ENCODE measurements at places on chromosomes 13 and 19.

- DNase-seq, result peak; percentile 55
Observed at GRCh38 chr19:7926021-7926726, at the start of gene CTXN1. Gene CTXN1 (minus strand): TSS chr19:7926135. CDS start chr19:7925538, 597 bp downstream.

DNA sequence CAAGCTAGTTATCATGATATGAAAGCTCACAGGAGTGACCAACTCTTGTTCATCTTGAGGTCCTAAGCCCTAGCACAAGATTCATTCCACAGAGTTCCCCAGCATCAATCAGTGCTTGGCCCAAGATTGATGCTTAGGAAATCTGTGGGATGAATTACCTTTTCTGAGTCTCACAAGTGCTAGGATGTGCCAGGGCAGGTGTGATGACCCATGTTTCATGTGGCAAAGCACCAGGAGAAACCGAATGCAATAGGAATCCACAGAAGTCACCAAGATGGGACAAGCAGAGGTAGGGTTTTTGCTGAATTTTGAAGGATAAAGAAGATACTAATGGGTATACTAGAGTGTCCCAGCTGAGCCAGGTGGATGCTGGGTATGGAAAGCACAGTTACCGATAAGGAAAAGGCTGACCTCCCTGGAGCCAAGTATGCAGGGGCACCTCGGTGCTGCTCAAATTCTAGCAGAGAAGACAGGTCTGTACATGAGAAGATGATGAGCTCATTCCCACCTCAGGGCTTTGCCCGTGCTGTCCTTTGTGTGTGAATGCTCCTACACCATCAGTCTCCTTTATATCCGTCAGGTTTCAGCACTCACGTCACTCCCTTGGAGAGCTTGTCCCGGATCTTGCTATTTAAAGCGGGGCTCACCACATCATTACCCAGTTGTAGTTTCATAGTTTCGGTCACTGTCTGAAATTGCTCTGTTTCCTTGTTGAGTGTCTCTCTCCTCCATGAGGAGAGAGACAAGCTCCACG lies 168.9 kb upstream of the TSC22D1 start:
- DNase-seq, result no peak

GRCh38 chr13:36766295-36766694 lies 52.7 kb upstream of the RFXAP start:
- DNase-seq, result peak; percentile 76

- DNase-seq, result no peak
Observed at GRCh38 chr13:34637636-34638035, 304.4 kb upstream of the NBEA start.

DNA sequence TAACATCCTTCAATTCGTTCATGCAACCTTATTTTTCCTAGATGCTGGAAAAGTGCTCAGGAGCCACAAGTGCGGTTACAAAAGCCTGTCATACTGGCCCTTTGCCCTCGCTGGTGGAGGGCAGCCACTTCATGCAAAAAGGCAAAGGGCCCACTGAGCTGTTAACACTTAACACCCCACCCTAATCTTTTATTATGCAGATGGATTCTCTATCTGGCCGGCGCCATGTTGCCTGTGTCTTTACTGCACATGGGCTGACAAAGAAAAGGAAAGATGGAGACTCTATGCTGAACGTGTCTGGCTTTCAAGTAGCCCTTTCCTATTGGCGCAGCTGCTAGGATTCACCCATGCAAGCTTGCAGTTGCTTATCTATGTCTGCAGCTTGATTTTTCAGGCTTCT lies 10.8 kb downstream of the OR7D2 start:
- no peak for DNase-seq

- DNase-seq, result no peak
Observed at GRCh38 chr13:99434258-99434788, 66.9 kb upstream of the TM9SF2 start.

- peak; percentile 10 for DNase-seq
Observed at GRCh38 chr13:26558074-26558805, 757 bp downstream of the WASF3 start.

DNA sequence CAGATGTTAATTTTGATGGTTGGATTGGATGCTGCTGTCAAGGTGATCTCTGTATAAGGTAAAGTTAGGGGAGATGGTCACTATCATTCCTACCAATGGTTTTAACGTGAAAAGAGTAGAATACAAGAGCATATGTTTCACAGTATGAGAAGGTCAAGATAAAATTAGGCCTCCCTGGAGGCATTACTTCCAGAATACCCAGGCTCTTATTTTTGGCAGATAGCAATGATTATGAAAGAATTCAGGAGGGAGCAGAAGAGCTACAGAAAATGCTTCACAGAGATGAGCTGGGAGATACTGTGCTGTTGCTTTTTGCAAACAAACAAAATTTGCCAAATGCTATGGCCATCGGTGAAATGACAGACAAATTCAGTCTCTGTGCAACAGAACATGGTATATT lies 547.5 kb upstream of the SPRY2 start:
- DNase-seq, result no peak

DNA sequence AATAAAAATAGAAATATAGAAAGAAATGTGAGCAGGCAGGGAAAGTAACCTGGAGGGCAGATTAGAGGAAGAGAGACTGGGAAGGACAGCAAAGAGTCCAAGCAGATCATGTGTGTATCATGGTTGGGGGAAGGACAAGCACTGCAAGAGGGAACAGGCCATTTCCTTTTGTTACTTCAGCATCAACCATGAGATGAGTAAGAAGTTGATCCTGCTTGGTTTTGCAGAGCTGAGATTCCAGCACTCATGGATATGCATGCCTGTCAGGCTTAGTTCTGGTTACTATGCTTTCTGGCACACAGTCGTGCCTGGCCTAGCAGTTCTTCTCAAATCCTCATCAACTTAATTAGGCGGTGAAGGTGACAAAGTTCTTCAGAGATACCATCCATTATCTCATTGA lies 18.1 kb downstream of the NALCN start:
- DNase-seq, result peak; percentile 76

DNA sequence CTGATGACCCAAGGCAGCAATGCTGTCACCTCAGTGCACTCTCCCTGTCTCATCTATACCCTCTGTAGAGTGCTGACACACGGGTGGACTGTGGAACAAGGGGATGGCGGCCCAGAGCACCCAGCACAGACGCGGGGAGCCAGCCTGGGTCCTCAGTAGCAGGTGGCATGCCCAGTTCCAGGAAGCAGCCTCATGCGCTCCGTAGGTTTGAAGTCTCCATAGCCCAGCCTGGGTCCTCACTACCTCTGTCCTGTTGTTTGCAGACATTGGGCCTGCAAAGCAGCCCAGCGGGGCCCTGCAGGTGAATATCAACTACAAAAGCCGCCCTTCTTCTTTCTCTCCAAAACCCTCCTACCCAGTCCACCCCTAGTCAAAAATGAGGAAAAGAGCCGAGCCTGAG lies 5.0 kb upstream of the SLC7A9 start:
- no peak for DNase-seq

DNA sequence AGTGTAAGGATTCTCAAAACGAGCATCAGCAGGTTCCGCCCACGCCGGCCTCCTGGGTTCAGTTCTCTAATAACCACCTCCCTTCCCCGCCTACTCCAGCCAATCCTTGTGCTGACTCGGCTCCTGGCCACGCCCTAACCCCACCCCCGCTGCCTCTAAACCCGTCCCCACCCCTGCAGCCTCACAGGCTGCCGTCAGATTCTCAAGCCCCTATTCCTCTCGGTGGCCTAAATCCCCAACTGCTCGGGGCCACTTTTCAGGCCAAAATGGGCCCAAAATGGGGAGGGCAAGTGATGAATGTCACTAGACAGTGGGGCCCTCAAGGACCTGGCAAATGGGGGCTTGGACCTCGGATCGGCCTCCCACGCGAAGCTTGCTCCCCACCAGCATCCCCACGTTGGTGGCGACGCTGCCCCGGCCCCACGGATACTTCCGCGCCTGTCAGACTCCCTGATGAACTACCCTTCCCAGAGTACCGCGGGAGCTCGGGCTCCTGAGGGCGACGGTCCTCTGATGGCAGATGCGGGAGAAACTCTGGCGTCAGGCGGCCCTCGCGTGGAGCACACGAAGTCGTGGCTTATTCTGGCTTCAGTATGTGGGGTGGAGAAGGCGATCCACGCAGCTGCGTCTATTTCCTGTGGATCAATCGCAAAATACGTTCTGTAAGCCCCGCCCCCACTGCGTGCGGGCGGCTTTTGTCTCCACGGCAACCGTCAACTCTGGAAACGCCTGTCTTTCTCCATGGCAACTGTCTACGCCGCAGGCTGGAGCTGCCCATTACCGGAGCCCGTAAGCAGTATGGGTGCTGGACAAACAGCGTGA lies 24.8 kb downstream of the ZNF473 start:
- peak; percentile 66 for DNase-seq

DNA sequence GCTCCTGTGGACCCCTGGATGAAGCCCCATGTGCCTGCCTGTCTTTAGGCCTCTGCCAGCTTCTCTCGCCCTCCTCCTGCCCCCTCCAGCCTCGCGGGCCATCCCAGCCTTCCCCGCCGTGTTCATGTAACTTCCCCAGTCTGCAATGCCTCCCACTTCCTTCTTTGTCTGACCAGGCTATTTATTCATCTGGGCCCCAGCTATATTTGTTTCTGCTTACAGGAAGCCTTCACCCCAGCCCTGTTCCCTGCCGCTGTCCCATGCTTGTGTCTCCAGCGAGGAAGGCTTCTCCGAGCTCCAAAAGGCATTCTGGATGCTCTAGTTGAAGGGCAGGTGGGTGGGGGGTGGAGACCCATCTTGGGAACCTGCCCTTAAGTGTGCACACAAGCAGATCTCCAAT lies 7.9 kb upstream of the C3 start:
- DNase-seq, result no peak

GRCh38 chr19:32869966-32870573 lies 503 bp upstream of the SLC7A9 start:
- no peak for DNase-seq

DNA sequence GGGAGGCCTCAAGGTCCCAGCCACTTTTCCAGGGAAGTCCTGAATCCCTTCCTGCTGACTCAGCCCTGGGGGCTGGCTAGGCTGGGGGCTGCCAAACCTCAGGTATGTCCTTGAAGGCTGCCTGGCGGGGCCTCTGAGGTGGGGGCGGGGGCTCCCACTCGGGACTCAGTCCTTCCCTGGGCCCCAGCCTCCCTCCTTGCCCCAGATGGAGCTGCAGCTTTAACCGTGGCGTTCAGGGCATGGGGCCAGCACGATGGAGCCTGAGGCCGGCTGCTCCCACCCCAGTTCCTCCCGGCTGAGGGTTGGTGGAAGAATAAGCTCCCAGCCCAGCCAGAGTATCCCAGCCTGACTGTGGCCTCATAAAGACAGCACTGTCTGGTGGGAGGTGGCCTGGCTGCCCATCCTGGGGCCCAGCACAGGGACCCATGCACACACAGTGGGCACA lies 12.4 kb downstream of the CILP2 start:
- peak; percentile 46 for DNase-seq

DNA sequence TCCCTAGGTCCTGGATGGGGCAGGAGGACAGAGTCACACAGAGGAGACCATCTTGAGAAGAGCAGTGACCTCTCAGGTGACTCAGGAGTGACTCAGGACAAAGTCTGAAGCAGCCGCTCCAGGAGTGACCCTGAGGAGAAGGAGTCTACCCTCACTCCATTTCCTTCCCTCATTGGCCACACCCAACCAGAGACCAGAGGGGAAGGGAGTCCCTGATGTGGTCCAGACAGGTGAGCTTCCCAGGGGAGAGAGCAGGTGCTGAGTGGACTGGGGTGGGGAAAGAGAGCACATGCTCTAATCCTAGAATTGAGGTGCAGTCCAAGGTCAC lies 75.5 kb upstream of the MEDAG start:
- DNase-seq, result no peak

DNA sequence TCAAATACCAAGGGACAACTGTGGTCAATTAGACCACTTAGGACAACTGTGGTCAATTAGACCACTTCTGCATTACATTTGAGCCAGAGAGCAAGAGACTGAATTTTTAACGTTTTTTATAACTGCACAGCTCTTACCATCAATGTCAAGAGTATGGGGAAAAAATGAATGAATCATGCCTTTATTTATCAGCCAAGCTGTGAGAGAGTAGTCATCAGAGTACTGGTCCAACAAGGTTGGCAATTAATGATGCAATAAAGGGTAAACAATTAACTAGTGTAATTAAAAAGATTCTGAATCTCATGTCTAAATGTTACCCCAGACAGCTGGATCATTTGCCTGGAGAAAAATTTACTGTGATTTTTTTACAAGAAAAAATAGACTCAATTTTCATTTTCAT lies 381.1 kb downstream of the LIG4 start:
- DNase-seq, result peak; percentile 42

DNA sequence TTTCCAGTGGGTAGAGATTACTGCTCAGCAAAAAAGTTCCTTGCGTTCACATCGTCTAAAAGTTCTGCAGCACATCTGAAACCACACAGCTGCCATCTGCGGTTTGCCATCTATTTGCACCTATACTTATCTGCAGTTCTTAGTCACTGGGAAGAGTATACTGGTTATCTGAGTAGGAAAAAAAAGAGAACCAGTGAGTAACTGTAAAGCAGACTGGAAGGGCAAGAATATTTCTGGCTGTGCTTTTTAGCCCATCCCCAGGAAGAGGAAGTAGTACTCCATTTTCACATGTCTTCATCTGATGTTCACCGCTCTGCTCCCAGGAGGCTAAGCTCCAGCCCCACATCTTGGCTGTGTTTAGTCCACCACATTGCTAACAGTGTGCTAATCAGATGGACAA lies 35.6 kb downstream of the EFNB2 start:
- DNase-seq, result peak; percentile 50

GRCh38 chr13:61777271-61777670 lies 361.6 kb upstream of the PCDH20 start:
- DNase-seq, result peak; percentile 1

DNA sequence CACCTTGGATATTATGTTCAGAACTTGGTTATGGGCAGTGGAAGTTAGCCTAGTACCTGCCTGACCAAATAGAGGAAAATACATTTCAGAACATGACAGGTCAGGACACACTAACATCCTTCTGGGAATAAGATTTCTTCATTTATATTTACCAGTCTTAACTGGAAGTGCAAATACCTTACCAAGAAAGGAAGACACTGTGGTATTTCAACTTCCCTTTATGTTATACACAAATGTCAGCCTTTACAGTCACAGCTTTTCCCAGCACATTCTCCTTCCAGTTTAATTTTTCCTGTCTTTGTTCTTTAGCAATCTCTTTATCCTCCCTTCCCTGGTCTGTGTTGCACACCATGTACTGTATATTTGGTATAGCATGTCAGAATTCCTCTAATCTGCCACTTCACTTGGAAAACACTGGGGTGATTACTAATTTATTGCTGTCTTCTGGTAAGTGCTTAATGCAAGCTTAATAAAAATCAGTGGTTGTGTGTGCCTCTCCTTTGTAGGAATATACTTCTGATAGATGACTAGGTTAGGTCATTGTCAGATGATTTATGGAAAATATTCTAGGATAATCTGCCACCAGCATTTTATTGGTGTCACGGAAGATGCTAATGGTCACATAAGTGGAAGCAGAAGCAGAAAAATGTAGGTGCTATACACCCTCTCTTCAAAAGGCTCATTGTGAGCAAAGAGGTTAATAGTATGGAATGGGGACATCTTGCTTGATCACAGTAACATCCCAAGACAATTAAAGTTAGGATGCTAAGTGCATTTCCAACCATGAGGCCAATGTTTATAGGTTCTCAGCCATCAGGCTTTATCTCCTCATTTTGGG lies 124.3 kb upstream of the STARD13 start:
- no peak for DNase-seq

- DNase-seq, result no peak
Observed at GRCh38 chr13:85816413-85816812, 17.2 kb upstream of the SLITRK6 start.

GRCh38 chr19:14056741-14057356 lies 5.0 kb downstream of the PALM3 start:
- DNase-seq, result no peak

Measured in fibroblast of skin of back (primary cell).